ENCODE measurements at places on chromosomes 2 and 18.

GRCh38 chr18:903701-904100, 970 bp upstream of the ADCYAP1 start:
- no peak for DNase-seq

DNA sequence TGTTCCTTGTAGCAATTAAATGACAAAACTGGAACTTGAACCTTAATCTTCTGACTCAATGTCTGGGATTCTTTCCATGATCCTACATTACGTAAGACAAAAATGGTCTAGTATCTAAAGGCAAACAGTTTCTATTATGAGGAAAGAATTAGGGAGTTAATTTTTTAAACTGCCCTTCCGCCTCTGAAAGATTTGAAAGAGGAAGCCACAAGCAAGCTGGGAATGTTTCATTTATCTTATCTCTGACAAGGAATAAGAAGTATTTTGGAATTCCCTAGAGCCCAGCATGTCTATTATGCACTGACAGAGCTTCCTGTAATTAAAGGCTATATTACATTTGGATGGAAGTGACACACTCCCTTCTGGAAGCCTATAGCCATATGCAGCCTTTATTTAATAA, 558.8 kb upstream of the CDH2 start:
- DNase-seq: no peak

DNA sequence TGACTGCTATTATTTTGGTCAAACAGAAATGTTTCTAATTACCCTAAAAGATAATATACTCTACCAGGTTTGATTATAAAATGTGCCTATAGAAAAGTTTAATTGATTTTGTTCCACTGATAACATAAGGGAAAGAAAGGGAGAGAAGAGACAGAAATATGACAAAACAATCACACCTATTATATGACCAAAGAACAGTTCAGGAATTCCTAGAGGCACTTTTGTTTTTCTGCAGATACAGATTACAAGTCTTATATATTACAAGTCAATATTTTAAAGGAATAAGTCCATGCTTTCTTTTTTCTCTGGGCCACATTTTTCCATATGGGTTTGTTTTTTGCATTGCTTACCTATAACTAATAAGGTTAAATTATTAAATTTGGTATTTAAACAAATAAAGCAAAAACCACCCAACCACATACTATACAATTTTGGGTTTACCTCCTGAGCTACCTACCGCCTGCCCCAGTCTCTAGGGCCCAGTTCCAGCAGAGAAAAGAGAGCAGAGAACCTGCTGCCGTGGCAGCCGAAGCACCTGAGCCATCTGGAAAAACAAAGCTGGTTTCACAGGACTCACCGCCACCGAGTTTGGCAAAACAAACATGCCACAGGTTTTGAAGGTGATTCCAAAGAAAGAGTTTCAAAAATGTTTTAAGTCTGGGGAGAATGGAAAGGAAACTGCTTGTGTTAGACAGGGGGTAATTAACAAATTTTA, 92.1 kb downstream of the DYM start:
- peak; percentile 43 for DNase-seq

GRCh38 chr2:46377666-46378560, 80.7 kb downstream of the EPAS1 start:
- DNase-seq: no peak

GRCh38 chr2:100278986-100279385, 43.3 kb downstream of the LONRF2 start:
- DNase-seq: no peak

DNA sequence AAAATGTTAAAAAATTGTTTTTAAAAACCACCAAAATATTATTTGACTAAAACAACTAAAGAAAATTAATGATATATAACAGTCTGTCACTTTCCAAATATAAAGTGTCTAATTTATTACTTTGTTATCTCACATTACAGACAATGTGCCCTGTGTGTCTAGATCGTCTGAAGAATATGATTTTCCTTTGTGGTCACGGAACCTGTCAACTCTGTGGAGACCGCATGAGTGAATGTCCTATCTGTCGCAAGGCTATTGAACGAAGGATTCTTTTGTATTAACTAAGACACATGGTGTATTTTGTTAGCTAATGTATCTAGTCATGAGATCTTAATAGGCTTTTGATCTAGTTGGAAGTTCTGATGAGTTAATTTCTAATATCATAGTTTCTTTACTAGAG, 123.8 kb downstream of the MIB1 start:
- no peak for DNase-seq

- no peak for DNase-seq
Measured at GRCh38 chr2:43852196-43852730, 13.5 kb downstream of the ABCG8 start.

- no peak for DNase-seq
Measured at GRCh38 chr18:74389991-74390390, 67.1 kb downstream of the DIPK1C start.

DNA sequence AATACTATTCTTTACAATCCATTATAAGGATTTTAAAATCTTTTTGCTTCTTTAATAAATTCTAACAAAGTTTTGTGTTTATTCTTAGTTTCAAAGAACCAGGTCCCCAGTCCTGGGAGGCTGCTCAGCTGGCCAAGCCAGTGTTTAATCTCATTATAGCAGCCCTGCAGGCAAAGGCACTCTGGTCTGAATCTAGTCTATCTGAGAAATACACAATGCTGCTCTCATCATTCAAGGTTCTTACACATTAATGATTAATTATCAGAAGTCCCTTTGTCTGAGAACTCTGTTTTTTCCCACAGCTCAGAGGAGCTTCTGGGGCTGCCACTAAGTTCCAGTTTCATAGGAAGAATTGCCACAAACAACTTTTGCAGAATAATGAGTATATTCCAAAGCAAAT, 27.7 kb downstream of the KCTD18 start:
- DNase-seq: no peak

DNA sequence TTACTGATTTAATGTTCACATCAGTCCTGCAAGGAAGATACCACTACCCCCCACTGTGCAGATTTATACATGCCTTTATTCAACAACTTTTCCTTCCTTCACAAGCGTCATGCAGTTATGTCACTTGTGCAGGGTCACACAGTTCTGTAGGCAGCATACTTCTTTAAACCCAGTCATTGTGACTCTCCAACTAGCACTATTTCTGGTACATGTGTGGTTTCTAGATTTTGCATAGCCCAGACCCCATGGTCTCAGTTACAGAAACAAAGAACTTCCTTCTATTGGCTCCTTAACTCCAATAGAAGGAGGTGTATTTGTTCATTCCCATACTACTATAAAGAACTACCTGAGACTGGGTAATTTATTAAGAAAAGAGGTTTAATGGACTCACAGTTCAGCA, 333.1 kb downstream of the ZNF516 start:
- no peak for DNase-seq

- DNase-seq: no peak
Measured at GRCh38 chr2:83331810-83332209, 1127.3 kb downstream of the SUCLG1 start.

GRCh38 chr18:58279504-58280175, 235.6 kb downstream of the NEDD4L start:
- no peak for DNase-seq

GRCh38 chr18:13570216-13570615, 156.1 kb downstream of the FAM210A start:
- no peak for DNase-seq

DNA sequence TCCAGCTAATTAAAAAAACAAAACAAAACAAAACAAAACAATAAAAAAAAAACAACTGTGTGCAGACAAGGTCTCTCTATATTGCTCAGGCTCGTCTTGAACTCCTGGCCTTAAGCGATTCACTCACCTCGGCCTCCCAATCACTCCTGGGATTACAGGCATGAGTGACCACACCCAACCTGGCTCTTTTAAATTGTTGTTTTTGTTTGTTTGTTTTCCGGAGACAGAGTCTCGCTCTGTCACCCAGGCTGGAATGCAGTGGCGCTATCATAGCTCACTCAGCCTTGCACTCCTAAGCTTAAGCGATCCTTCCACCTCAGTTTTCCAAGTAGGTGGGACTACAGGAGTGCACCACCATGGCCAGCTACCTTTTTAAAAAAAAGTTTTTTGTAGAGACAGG, 201.6 kb downstream of the EN1 start:
- no peak for DNase-seq

- DNase-seq: no peak
Measured at GRCh38 chr2:104969564-104969963, 68.3 kb upstream of the MRPS9 start.

- DNase-seq: no peak
Measured at GRCh38 chr2:223697892-223698645, 95.9 kb upstream of the SCG2 start.

GRCh38 chr2:82675186-82675585, 1783.9 kb downstream of the SUCLG1 start:
- DNase-seq: no peak

DNA sequence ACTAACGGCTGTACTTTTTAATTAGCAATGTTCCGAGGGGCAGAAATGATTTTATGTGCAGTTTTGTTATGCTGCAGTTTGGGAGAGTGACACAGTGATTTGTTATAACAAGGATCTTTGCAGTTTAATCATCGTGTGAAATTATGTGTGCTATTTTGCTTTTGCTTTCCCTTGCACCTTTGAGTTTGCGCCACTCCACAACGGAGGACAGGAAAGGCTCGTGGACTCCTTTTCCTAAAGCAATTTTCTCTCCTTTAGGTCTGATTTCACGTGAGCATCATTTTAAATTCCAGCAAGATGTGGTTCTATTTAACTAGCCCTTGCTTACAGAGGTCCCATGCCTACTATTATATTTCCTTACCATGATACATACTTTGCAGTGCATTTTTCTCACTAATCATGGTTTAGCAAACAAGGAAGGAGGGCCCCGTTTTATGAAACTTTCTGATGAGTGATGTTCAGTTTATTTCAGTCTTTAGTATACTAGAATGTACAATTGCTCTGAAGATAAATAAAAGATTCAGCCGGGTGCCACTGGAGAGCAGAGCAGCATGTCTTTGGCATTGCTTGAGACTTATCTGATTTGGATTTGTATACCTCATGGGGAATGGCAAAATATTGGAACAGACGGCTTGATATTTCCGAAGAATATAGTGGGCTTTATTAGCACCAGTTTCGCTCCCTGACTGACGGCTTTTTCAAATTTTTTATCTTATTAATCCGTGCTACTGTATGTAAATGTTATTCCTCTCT, 528.2 kb upstream of the FANCL start:
- DNase-seq: no peak

- DNase-seq: no peak
Measured at GRCh38 chr2:7963787-7964186, 718.1 kb upstream of the ID2 start.

GRCh38 chr18:2134364-2134763, 436.9 kb downstream of the METTL4 start:
- no peak for DNase-seq

DNA sequence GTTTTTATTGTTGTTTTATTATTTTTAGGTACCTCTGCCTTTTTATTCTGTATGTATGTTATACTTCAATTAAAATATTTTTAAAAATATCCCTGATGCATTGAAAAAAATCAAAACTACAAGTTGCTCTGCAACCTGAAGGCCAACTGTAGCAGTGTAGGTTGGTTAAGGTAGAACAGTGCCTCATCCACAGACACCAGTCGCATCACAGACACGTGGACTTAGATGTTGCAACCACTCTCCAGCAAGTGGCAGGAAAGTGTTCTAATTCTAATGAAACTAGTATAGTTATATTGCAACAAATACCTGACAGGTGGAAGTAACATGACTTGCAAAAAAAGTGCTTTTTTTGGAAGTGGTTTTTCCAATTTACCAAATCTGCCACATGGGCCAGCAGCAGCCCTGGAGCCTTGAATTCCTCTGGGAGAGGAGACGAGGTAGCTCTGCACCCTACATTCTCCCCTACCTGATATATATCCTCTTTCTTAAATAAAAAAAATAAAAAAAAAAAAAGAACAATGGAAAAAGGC, 28.4 kb upstream of the SLC3A1 start:
- DNase-seq: no peak

GRCh38 chr18:8988260-8988871, 114.1 kb upstream of the NDUFV2 start:
- no peak for DNase-seq

GRCh38 chr2:206478340-206478739, 35.0 kb downstream of the ADAM23 start:
- no peak for DNase-seq

DNA sequence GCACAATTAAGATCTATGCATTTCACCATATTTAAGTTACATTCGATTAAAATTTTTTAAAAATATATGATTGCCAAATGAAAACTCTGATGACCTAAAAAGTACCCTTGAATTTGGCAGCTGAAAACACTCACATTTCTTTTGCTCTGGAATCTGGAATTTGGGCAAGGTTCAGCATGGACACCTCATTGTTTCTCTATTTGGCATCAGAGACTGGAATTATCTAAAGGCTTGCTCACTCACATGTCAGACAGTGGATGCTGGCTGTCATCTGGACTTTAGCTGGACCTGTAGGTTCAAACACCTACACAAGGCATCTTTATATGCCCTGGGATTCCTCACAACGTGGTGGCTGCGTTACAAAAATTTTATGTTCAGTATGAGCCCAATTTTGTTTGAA, 16.1 kb downstream of the MBOAT2 start:
- no peak for DNase-seq

GRCh38 chr2:20593072-20594034, 57.5 kb downstream of the HS1BP3 start:
- DNase-seq: no peak

Measured in NCI-H2107 (cell line).